ENCODE measurements at places on chromosomes 2 and 18. TPM values are rescaled to one million over a fixed set of nuclear protein-coding genes. Genes with fewer than 3 reads are reported as not detected.

- no peak for DNase-seq
Measured at GRCh38 chr18:69770238-69770637, 177.4 kb downstream of the CD226 start.

DNA sequence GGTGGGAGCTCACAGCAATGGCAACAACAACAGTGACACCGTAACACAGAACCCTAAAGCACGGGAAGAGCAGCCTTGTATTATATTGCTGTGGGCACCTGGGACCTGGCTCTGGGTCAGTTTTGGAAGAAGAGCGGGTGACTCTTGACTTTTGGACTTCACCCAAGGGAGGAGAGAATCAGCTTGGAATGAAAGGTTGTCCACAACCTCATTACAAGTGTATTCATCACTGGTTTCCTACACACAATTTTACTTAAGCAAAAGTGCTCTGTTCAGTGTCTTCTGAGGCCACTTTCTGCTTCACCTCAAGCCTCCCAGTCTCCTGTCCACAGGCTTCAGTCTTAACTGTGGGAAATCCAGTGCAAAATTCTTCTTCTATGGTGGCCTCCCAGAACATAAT, 263.8 kb downstream of the KCNE4 start:
- DNase-seq: no peak

GRCh38 chr18:4587204-4587603, 132.1 kb upstream of the DLGAP1 start:
- DNase-seq: no peak

The PRSS56 gene
- total RNA-seq: not detected

The DQX1 gene
- 0.14 TPM for total RNA-seq

The SLC5A7 gene
- total RNA-seq: not detected

The AQP12A gene
- not detected for total RNA-seq

The TSPYL6 gene
- not detected for total RNA-seq

DNA sequence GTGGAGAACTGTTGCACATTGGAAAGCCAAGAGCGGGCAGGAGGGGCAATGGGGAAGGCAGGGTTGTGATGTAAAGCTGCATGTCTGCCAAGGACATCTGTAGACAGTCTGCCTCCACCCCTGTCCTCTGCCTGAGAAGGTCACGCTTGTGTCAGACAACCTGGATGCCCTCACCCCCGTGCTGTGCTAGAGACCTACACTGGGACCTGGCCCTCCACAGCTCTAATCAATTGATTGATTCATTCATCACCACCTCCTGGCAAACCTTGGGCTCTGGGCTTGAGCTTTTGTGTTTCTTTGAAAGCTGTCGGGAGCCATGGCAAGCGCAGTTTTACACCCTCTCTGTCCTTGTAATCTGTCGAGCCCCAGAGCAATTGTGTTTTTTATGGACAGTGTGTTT, 41.1 kb downstream of the MARCO start:
- DNase-seq: no peak

Measured in Calu3 (cell line).